HS-5 (cell line): ENCODE measurements at places on chromosomes 2 and 18.
A peak's percentile ranks its signal among the peaks of the same experiment; 100 is the strongest.

GRCh38 chr2:240410808-240411207, 24.7 kb upstream of the GPC1 start:
- no peak for DNase-seq

- DNase-seq, result no peak
Observed at GRCh38 chr18:78406743-78407465, 572.7 kb upstream of the SALL3 start.

DNA sequence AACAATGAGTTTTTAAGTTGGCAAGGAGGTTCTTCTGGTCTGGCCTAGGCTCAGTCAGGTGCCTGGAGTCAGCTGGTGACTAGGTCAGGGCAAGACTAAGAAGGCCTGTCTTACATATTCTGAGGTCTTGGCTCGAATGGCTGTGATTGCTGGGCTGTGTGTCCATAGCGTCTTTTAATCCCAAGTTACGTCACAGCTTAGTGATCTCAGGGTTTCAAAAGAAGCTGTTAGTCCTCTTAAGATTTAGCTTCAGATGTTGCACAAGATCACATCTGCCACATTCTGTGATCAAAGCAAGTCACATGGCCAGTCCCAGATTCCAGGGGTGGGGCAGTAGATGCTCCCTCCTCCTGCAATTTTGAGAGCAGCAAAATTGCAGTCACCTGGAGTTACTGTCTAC, 61.3 kb downstream of the PKP4 start:
- no peak for DNase-seq

- no peak for DNase-seq
Observed at GRCh38 chr18:44744161-44745121, 63.8 kb downstream of the SETBP1 start.

DNA sequence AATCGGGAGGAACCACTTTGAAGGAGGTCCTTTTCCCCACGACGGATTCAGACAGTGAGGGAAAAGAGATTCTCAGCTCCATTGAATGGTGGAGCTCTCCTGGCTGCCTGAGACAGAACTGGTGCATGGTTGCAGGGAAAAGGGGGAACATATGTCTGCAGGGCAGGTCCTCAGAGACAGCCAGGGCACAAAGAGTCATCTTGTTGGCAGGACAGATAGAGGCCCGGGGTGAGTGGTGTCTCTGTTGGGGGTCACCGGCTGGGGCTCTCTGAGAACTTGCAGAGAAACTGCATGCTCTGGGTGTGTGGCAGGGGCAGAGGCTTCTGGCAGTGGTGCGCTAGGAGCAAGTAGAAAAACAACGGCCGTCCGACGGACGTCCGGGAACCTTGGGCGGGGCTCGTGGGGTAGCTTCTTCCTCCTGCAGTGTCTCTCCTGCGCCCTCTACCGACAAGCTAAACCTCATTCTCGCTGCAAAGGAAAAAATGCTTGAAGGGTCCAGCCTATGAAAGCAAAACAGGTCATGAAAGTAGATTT, 94.3 kb downstream of the CDCA7 start:
- peak; percentile 68 for DNase-seq

GRCh38 chr2:64613276-64613675, 40.4 kb downstream of the SERTAD2 start:
- DNase-seq, result no peak

DNA sequence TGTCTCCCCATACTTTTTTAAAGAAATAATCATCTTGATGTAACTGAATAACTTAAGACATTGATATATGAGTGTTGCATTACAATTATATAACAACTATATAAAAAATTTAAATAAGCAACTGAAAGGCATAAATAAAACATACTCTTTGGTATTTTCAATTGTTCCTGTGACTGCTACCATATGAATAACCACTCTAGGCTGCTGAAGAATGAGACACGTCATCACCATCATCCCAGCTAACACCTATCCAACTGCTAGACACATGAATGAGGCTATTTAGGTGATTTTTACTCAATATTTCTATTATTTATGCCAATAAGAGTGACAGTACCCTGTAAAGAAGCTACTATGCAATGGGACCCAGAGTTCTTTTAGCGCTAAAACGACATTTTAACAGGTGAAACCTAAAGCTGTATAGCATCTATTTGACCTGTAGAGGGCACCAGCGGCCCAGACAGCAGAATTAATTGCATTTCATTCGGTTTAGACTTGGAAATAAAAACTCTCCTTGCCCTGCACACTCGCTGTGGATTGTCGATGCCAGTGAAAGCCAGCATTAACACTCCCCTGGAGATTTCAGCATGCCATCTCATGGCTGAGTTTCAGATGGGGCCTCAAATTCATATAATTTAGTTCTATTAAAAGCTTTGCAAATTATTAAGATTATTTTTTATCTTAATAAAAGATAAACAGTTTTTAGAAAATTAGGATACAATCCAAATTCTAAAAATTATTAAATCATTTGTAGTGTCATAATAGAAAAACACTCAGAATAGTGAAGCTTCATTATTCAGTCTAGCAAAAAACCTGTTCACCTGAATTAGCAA, 89.4 kb upstream of the MAP2 start:
- DNase-seq, result peak; percentile 30

DNA sequence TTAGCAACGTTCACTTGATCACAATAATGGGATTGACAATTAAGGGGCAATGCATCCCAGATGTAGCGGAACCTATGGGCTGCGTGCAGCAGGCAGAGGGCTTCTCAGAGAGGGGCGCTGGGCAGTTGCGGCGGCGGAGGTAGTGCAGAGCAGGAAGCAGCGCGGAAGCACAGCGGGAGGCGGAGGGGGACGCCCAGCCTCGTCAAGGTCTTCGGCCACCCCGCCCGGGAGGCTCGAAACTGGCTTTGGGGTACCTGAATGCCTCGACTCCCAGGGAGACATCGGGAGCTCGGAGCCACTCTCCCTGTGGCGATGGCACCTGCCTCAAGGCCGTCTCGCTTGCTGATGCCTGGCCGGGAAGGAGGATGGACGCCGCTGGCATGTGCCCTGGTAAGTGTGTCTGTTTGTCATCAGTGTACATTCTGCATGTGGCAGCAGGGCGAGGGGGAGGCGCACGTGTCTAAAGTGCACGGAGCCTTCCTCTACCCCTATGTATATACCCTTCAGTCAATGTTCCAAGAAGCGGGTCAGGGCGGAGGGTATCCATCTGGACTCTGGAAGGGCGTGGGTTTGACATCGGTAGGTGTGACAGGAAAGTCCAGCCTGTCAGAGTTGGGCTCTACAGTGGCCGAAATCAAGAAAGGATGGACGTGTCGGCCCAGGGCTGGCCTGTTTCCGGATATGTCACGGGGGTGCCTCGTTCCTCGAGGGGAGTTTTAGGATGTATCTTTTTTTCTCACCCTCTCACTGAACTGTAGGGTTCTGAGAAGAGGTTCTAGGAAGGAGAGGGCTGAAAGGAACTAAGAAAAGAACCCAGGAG, 7.5 kb upstream of the SP9 start:
- DNase-seq, result no peak
